M059J (cell line): ENCODE measurements at places on chromosomes 12 and 14.

GRCh38 chr12:26648584-26648983 lies 184.4 kb downstream of the ITPR2 start:
- DNase-seq: peak; percentile 92

- no peak for DNase-seq
Observed at GRCh38 chr12:120960657-120961056, 17.7 kb upstream of the HNF1A start.

GRCh38 chr14:106026026-106026425 lies 499.6 kb downstream of the TMEM121 start:
- DNase-seq: no peak

DNA sequence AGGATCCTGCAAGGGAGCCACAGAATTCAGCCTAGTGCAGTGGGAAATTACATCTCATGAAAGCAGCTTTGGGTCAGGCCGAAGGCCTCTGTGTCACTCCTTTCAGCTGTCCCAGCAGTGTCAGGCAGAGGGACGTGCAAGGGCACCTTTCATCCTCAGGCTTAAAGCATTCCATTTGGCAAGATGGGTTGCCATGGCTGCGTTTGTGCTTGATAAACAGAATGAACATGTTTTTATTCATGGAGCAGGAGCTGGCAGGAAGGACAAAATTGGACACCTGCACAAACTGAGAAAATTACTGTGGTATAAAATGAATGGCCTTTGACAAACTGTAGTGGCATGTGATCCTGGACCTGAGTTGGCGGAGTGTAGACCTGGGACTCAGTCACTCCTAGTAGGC lies 29.4 kb downstream of the ACAD10 start:
- DNase-seq: peak; percentile 37

DNA sequence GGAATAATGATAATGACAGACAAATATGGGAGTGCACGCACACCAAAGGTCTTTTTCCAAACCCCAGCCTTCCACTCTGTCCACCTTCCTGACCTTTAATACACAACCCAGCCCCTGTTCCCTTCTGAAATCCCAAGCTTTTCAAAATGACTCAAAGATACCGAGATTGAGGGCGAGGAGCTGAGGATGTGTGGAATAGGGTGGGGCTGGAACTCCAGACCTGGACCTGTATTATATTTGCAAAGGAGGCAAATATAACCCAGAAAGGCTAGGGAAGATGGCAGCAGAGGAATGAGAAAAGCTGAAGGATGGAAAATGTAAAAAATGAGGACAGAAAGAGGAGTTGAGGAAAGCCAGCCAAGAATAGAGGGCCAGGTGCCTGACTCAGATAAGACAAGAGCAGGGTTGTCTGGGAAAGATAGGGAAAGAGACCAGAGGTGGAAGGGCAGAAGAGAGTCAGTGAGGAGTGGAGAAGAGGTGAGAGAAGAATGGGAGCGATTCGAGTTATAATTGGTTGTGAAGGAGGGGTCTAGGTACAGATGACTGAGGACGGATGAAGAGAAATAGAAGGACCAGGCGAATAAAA lies 1.0 kb upstream of the PTMS start:
- peak; percentile 33 for DNase-seq

DNA sequence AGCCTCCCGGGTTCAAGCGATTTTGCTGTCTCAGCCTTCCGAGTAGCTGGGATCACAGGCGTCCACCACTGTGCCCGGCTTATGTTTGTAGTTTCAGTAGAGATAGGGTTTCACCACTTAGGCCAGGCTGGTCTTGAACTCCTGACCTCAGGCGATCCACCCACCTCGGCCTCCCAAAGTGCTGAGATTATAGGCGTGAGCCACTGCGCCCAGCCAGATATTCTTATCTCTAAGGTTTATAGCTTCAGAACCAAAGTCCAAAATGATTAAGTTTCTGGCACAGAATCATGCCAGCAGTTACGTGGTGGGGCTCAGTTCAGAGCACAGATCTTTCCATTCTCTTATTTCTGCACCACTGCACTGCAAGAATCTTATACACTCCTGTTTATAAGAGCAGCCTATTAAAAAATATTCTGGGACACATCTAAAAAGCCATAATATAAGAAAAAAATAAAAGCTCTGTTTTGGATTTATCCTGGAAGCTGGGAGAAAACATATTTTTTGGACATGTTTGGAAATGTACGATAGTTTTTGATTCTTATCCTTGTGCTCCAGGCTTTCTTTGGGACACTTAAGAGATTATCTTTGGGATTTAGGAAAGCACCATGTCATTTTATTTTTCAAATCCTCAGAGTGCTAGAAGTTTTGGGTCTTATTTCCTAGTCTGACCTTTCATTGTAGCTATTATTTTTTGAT lies 129.6 kb downstream of the LMNTD1 start:
- DNase-seq: peak; percentile 37

DNA sequence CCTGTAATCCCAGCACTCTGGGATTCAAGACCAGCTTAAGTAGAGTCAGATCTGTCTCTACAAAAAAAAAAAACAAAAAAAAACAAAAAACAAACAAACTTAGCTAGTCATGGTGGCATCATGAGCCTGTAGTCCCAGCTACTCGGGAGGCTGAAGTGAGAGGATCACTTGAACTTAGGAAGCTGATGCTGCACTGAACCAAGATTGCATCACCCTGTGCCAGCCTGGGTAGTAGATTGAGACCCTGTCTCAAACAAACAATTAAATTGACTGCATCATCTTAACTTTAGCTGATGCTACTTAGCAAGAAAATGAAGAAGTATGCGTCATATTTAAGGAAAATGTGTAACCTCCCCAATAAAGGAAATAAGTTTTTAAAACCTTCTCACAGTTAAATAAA lies 136.6 kb upstream of the ATXN7L3B start:
- no peak for DNase-seq

GRCh38 chr14:52545584-52546317 lies 6.6 kb downstream of the TXNDC16 start:
- DNase-seq: no peak
